ENCODE measurements at places on chromosomes 16 and 17. TPM values are rescaled to one million over a fixed set of nuclear protein-coding genes. Genes with fewer than 3 reads are reported as not detected.

Gene PLEKHG4
- 1.8 TPM for total RNA-seq

Gene TMEM101
- total RNA-seq: 48.2 TPM

- DNase-seq: peak; percentile 25
Measured at GRCh38 chr16:66515596-66516508, 34.1 kb downstream of the TK2 start.

GRCh38 chr17:77834170-77835115 lies 124.1 kb upstream of the TNRC6C start:
- peak; percentile 82 for DNase-seq
